Anterior cingulate cortex (tissue), 58 donors: ENCODE measurements at places on chromosomes 3 and 15.

DNA sequence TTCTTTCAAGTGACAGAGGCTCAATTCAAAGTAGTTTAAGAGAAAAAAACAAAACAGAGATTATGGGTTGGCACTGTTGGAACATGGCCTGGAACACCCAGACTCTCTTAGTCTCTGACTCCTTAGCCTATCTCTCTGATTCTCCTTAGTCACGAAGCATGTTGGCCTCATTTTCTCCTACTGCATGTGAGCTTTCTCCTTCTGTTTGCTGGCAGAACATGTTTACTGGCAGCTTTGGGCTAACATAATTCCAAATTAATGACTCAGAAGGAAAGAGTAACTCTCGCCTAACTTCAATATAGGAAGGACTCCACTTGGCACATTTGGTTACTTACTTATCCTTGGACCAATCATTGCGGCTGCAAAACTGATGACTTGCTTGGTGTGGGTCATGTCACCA, 21.7 kb upstream of the CCDC39 start:
- no peak for DNase-seq

DNA sequence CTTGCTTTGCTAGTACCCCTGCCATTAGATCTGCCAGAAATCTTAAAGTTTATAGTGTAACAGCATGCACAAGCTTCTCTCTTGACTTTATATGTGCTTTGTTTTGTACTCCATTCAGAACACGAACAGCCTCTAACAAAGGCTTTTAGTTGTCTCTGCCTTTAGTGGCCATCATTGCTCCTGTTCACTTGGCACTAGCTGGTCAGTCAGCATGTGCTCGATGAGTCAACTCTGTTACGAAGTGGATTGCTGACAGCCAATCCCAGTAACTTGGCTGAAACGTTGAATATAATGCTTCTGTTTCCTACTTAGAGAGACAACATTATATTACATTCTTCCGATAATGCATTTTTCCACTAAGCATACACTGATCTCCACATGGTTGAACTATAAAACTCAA, 349.2 kb downstream of the NAALADL2 start:
- peak; percentile 44 for DNase-seq

GRCh38 chr3:114879059-114880031, 267.7 kb downstream of the ZBTB20 start:
- no peak for DNase-seq

- DNase-seq, result no peak
Observed at GRCh38 chr3:103295974-103296570, 861.3 kb downstream of the ZPLD1 start.

DNA sequence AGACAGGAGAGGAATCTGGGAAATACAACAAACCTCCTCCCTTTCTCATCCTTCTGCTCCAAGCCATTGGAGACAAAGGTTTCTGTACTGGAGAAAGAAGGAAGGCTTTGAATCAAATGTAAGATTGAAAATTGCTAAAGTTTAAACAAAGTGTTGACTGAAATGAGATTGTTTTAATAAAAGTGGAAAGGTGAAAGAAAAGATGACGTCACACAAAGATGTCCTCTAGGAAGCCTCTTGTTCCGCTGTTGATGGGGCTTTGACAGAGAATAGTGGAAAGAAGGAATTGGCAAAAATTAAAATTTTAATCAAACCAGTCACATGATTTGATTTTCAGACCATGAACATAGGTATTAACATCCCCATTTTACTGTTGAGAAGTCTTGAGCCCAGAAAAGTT, 967.6 kb downstream of the NAALADL2 start:
- DNase-seq, result no peak

GRCh38 chr3:123533554-123534159, 51.2 kb downstream of the HACD2 start:
- DNase-seq, result no peak

DNA sequence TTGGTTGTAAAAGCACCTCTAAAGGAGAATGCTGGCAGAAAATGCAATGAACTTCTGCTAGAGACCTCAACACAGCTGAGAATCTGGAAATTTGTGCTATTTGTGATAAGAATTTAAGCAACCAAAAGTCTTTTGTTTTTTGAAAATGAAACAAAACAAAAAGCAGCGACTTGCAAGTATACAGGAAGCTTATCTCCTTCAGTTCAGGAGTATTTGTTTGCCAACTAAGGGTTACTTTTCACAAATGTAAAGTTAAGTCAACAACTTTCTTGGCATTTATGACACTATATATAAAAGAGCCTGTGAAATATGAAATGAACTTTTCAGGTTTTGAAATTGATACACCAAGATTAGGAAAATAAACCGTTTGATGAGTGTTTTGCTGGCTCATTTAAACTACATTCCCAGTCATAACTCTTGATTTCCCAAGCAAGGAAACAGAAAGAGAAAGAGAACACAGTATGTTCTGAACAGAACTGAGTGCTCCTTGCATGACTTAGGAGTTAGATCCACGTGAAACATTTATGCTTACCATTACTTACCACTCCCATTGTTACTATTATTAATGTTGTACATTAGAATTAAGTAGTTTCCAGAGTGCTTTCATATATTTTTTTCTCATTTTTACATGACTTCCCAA, 92.3 kb upstream of the COL8A1 start:
- no peak for DNase-seq

DNA sequence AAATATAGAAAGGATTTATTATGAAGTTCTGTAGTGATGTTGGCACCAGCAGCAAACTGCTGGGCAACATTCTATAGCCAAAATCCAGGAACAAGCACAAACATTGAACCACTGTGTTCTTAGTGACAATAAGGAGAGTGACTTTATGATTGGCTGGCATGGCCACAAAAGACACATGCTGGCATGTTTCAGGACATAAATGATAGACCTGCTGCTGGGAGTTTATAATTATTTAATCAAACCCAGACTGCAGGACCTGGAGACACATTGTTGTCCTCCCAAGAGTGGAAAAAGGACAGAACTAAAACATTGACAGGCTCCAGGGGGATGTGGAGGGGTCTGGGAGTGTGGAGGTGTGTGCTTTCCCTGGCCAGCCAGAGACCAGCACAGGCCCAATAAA, 255.3 kb upstream of the LRTM1 start:
- no peak for DNase-seq

DNA sequence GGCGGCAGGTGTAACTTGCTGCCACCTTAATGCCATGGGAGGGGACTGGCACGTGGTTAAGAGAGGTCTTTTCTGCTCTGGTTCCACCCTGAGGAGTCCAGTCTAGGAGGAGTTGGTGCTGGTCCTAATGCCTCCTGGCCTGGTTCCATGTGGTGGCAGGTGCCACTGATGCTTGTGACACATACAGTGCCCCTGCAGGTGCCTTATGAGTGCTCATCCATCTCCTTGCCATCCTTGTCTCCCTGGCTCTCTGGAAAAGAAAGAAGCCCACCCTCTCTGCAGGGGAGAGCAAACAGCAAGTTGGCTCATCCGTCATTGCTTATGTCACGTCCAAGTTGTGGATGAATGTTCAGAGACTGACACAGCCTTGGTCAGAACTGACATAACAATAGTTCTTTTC, 175.8 kb upstream of the DPH6 start:
- no peak for DNase-seq

DNA sequence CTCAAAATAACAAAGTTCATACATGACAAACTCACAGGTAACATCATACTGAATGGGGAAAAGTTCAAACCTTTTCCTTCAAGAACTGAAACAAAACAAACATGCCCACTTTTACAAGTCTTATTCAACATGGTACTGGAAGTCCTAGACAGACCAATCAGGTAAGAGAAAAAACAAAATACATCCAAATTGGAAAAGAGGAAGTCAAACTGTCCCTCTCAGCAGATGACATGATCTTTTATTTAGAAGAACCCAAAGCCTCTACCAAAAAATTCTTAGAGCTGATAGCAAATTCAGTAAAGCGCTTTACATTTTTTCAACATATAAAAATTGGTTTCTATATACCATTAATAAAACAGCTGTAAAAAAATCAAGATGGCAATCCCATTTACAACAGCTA, 219.4 kb downstream of the STAG1 start:
- no peak for DNase-seq

- DNase-seq, result peak; percentile 46
Observed at GRCh38 chr15:29805043-29805707, 17.1 kb downstream of the TJP1 start.

- DNase-seq, result no peak
Observed at GRCh38 chr15:89469426-89470096, 26.8 kb downstream of the RHCG start.

- DNase-seq, result no peak
Observed at GRCh38 chr3:143203142-143203541, 83.6 kb downstream of the CHST2 start.

DNA sequence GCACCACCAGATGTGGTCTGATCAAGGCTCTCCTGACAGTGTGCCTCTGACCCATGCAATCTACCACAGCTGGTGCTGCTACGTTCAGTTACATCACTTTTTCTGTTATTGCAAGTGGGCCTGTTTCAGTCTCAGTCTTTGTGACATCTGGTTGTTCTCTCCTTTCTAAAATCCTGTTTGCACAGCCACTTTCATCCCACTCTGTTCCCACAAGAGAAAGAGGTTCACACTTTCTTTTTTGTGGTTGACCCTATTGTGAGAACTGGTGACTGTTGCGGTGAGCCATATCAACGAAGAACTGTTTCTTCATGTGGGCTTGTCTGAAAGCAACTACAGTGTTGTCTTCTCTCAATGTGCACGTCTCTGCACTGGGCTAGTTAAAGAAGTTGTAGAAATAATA, 342.8 kb upstream of the ARPP21 start:
- no peak for DNase-seq

DNA sequence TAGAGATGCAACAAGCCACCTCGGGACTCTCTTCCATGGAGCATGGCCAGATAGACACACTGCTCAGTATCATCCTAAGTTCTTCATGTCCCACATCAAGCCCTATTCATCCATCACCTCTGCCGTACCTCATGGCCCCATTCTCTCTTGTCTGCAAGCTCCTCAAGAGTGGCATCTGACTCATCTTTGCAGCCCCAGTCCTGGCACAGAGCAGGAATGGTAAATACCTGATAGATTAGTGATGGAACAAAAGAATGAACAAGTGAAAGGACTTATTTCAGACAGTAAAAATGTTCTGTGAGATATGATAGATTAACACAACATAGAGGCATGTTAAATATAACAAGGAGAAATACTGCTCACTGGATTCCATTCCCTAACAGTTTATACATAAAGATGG, 176.4 kb downstream of the ISL2 start:
- DNase-seq, result no peak

DNA sequence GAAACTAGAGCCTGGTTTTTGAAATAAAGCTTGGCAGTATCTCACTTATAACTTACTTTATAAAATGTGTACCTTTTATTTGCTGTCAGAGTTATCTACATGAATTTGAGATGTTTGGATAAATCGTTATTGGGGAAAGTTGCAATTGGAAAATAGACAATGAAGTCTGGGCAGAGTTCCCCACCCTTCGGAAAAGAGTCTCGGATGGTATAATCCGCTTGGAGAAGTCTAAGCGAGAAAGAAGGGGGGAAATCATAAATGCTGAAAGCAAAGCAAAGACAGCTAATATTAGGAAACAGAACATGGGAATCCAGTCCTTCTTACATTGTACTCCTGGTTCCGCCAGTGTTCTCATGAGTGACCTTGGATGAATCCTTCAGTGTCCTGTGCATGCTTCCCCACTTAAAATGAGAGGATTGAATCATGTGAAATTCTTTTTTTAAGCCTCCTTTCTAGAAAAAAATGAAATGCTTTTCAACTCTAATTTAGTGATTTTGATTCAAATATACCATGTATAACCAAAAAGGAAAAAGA, 162.4 kb downstream of the ATG7 start:
- DNase-seq, result no peak

- DNase-seq, result no peak
Observed at GRCh38 chr3:13544293-13544831, 4.6 kb upstream of the FBLN2 start.

DNA sequence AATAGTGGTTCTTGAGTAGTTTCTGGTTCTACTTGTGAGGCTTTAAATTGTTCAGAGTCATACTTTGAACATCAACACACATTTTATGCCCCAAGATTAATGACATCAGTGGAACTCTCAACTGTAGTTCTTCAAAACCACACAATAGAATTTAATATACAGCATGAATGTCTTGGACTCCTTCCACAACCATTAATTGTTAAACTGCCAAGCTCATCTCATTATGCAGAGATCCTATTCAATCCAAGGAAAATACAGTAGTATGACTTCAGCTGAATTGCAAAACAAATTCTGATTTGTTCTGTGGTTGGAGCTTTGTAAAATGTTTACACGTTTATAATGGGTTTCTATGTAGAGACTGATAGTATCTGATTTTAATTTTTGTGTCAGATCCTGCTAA, 199.2 kb upstream of the SLC2A2 start:
- no peak for DNase-seq

- DNase-seq, result no peak
Observed at GRCh38 chr3:51798411-51798963, 19.4 kb upstream of the IQCF6 start.

- DNase-seq, result no peak
Observed at GRCh38 chr3:66394019-66394752, 106.6 kb downstream of the LRIG1 start.

DNA sequence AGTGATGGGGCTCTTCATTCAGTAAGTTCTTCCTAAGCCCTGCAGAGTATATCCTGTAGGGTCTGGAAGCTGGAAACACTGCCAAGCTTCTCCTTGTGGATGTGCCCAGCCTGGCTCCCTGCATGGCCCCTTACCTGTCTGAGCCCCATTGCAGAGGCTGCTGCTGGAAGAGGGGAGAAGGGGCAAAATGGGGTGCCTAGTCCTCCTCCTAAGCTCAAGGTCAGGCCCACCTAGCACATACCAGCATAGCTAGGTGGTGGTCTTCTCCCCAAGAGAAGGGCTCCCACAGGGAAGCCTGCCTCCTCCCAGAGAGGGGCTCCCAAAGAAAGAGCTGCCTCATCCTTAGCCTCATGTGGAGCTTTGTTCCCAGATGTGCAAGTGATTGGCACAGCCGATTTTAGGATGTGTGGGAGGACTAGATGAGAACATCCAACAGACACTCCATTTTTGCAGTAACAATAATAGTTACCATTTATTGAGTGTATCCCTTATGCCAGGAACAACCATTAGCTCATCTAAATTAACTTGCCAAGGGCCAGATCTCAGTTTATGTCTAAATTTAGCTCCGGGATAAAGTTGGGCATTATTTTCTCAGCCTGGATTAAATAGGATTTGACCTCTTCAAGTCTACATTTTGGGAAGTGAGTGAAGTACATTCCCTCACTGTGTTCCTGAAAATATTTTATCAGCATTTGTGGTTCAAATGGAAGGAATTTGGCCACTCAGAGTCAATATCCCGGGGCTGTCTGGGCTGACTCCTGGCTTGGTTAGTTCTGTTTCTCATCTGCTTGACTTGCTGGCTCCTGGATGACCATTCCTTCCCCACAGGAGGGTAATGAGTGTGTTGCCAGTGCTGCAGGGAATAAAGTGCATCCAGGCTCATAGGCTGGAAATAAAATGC, 291.1 kb upstream of the ROPN1 start:
- DNase-seq, result no peak

DNA sequence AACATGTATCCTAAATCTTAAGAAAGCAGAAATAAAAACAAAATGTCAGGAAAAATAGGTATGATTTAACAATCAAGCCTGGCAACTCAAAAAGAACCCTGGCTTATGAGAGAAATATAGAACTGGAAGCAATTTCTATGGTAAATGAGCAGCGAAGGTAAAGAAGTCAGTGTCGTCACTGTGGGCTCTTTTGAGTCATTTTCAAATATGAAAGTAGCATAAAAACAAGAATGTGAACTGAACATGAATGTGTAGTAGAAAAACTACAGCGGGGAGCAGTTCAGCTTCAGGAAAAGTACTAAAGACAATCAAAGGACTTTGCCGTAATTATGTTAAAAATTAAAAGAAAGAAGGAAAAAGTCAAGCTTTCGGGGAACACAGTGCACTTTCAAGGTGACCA, 17.5 kb downstream of the LSG1 start:
- DNase-seq, result no peak

- DNase-seq, result no peak
Observed at GRCh38 chr15:77282333-77282732, 137.6 kb downstream of the PEAK1 start.
